ENCODE measurements at places on chromosomes 12 and 14.

DNA sequence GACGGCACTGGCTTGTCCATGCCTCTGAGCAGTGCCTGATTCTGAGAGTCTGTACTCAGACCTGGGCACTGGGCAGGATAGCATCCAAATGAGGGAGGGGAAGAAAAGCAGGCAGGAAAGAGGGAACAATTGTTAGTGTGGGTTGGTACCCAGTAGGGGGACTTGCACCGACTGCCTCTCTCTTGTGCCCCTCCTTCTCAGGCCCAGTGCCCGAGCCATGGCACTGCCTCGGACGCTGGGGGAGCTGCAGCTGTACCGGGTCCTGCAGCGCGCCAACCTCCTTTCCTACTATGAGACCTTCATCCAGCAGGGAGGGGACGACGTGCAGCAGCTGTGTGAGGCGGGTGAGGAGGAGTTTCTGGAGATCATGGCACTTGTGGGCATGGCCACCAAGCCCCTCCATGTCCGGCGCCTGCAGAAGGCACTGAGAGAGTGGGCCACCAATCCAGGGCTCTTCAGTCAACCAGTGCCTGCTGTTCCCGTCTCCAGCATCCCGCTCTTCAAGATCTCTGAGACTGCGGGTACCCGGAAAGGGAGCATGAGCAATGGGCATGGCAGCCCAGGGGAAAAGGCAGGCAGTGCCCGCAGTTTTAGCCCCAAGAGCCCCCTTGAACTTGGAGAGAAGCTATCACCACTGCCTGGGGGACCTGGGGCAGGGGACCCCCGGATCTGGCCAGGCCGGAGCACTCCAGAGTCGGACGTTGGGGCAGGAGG lies 2.2 kb downstream of the NAB2 start:
- DNase-seq = no peak

GRCh38 chr12:125220404-125221273 lies 155.4 kb downstream of the AACS start:
- DNase-seq = no peak

DNA sequence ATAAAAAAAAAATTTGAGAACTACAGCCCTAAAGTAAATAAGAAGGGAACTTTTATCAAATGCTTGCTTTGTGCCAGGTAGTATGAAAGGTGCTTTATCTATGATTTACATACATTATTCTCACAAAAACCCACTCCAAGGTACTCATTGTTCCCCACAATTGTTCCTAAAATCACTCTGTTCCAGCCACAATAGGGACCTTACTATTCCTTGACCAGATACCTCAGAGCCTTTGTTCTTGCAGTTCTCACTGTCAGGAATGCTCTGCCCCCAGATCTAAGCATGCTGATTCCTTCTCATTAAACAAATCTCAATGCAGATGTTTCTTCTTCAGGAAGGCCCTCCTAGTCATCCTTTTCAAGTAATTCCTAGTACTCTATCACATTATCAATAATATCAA lies 60.2 kb downstream of the PPP1R12A start:
- no peak for DNase-seq

- DNase-seq = peak; percentile 20
Observed at GRCh38 chr12:124109760-124110159, 136.7 kb downstream of the ZNF664 start.

DNA sequence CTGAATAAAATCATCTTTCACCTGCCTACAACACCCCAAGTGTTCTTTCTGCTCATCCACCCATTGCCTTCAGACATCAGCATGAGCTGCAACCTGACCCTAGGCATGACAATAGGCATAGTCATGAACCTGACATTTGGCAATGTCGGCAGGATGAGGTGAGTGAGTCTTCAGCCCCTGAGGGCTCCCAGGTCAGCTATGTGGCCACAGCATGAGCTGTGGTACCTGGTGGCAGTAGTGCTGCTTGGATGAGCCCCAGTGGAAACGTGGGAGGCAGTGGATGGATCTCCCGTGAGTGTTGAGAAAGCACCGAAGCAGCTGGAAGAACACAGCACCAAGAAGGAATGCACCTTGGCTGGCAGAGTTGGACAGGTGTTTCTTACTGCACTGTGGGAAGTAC lies 334.8 kb upstream of the FAR2 start:
- no peak for DNase-seq

DNA sequence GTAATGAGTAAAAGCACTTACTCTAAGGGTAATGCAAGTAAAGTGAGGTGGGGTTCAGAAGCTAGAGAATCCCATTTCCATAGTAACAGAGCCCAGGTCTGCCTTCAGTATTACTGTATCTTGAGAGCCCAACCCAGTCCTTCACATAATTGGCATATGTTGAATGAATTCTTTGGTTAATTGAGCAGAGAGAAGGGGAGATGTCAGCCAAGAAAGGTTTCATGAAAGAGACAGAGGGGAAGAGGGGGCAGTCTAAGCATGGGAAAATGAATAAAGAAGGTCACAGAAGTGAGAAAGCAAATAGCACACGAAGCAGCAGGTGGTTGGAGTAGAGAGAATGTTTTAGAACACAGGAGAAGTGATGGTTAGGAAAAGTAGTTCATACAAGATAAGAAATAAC lies 371.1 kb downstream of the SEC23A start:
- DNase-seq = no peak

GRCh38 chr12:97560350-97560749 lies 97.7 kb downstream of the RMST start:
- no peak for DNase-seq

DNA sequence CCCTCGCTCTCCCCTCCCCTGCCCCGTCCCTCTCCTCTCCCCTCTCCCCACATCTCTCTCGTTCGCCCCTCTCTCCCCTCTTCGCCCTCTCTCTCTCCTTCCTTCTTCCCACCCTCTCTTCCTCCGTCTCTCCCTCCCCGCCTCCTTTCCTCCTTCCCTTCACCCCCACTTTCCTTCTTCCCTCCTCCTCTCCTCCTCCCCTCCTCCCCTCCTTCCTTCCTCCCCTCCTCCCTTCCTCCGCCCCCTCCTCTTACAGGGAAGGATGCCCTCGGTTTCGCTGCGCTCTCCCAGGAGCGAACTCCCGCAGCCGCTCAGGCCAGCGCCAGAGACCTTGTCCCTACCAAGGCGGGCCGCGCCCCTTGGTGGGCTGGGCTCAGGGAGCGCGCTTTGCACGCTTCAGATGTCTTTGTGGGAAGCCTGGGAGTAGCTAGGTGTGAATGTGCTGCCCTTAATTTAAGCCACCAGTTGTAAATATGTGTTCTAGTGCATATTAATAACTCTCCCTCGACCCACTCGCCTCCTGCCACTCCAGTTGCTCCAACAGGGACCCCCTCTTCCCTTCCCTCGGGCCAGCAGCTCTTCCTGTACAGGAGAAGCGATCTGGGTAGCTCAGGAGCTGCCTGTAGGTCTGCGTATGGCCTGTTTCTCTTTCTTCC lies 13.3 kb upstream of the MAP3K9 start:
- DNase-seq = peak; percentile 8

GRCh38 chr12:38995249-38995648 lies 89.9 kb upstream of the CPNE8 start:
- no peak for DNase-seq

GRCh38 chr14:27002179-27002578 lies 404.3 kb upstream of the NOVA1 start:
- DNase-seq = no peak

- no peak for DNase-seq
Observed at GRCh38 chr14:91186515-91187066, 57.9 kb downstream of the GPR68 start.

- no peak for DNase-seq
Observed at GRCh38 chr14:72774141-72774540, 119.8 kb downstream of the DPF3 start.

- no peak for DNase-seq
Observed at GRCh38 chr14:78196323-78196722, 26.1 kb downstream of the NRXN3 start.
